ENCODE measurements at places on chromosomes 4 and X. TPM values are rescaled to one million over a fixed set of nuclear protein-coding genes. Genes with fewer than 3 reads are reported as not detected.

- DNase-seq = no peak
Observed at GRCh38 chr4:73335679-73336078, 68.4 kb upstream of the ALB start.

CT83 gene
- total RNA-seq = not detected

- DNase-seq = no peak
Observed at GRCh38 chrX:23554304-23554703, 113.0 kb upstream of the PRDX4 start.

PJA1 gene
- total RNA-seq = 12.6 TPM

DNA sequence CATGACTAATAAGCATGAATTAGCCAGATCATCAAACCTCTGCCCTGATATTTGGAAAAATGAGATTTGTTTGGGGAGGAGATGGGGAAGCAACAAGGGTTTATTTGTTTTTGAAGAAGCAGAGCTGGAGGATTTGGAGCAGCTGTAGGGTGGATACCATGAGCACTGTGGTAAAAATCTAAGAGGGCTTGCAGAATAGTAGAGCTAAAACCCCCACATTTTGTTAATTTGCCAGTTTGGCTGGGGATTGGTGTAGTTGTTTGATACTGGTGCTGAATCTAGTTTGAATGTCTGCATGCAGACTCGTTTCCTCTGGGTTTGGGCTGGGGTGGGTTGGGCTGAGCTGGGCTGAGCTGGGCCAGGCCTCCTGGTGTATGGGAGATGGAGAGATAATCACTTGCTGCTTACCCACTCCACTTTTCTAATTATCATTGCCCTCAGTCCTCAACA is 43.7 kb downstream of the SMAD1 start:
- no peak for DNase-seq

SSX4 gene
- not detected for total RNA-seq

DNA sequence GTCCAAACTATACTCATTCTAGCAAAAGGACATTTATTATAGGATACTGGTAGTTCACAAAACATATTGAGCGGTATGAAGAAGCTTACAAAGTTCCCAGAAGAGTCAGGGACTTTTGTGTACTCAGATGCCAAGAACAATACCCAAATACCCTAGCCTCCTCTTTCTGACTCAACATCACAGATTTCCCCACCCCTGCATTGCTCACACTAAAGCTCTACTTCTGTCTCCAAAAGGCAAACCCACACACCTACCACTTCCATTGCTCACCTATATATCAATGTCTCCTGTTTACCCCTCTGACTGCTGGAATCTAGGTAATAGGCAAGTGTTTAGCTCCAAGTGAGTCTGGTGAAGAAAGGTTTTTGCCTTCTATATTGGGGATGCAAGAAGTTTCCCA is 100.7 kb upstream of the HCCS start:
- DNase-seq = no peak

Data from Right ventricle myocardium inferior (tissue), 1 donor.